Kidney (tissue), 22 donors: ENCODE measurements at places on chromosomes 5 and 9. TPM values are rescaled to one million over a fixed set of nuclear protein-coding genes. Genes with fewer than 3 reads are reported as not detected.

The NMRK1 gene
- polyA plus RNA-seq: 67.8 TPM

The TRIP13 gene
- polyA plus RNA-seq: 0.86 TPM

The PCDHGB5 gene
- polyA plus RNA-seq: 0.82 TPM

The SEMA6A gene
- polyA plus RNA-seq: 4.0 TPM

The QSOX2 gene
- 4.0 TPM for polyA plus RNA-seq

The TXNDC8 gene
- polyA plus RNA-seq: not detected

The ANGPTL2 gene
- polyA plus RNA-seq: 4.3 TPM

The PCDHA10 gene
- 1.7 TPM for polyA plus RNA-seq

The STC2 gene
- polyA plus RNA-seq: 2.1 TPM

DNA sequence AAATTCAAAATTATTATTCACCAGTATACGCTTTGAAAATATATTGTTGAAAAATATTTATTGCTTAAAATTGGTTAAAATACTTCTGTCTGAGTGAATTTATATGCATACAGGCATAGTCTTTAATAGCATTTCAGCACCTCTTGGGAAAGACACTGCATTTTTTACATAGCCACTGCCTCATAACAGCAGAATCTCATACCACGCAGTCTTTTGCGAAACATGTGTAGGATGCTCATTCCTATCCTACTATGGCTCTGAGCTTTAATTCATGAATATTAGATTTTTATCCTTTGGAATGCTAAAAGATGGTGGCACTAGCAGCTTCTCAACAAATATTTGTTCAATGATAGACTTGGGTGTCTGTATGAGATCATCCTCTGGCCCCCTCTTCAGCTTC, 94.0 kb upstream of the SH3GL2 start:
- no peak for DNase-seq

DNA sequence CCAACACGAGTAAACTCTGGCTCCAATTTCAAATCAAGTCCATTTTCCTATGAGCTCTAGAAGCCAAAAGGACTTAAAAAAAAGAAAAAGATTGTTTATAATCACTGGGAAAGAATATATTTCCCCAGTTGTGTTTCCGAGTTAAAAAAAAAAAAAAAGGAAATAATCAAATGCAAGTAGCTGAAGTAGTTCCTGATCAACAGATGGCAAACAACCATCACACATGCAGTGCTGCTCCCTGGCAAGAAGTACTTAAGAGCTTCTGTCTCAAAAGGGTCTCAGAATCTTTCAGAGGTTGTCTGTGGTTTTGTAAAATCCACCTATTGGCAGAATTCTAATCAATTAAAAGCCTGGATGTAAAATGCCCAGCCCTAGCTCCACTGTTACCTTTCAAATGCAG, 387.9 kb downstream of the RAB3C start:
- DNase-seq: no peak

DNA sequence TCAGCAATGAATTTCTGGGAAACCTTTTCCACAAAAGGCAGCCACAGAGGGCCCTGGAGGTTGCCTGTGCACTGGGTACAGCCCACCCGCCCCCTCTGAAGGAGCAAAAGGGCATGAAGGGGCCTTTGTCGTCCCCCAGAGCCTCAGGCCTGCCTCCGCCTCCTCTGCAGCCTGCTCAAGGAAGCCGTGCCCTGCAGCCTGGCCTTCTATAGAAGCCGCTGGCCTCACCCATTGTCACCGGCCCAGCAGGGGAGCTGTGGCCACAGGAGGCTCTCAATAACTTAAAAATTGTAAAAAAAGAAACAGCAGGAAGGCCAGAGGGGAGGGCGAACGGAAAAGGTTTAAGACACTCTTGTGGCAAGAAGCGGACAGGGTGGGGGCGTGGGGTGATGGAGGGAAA, 213.3 kb downstream of the IRX2 start:
- no peak for DNase-seq

DNA sequence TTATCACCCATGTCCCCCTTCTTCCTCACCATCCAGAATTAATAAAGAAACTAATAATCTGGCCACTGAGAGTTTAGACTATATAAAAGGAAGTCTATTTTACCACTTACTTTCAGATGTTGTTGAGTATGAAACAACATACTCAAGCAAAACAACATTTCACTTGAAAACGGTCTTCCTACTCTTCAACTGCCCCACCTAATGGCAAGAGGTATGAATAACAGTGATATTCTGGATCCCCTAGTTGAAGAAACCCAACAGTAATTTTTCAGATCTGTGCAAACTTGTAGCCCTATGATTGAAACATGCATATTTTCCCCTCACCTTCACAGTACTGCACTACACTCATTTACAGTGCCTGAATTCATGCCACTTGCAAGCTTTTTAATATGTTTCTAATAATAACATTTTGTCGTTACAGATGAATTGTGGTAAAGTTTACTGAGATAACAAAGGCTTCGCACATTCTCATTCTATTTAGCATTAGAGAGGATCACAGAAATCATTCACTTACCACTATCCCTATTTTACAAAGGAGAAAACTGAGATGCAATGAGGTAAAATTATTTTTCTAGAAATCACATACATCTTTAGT, 267.9 kb upstream of the PDE4D start:
- DNase-seq: no peak

DNA sequence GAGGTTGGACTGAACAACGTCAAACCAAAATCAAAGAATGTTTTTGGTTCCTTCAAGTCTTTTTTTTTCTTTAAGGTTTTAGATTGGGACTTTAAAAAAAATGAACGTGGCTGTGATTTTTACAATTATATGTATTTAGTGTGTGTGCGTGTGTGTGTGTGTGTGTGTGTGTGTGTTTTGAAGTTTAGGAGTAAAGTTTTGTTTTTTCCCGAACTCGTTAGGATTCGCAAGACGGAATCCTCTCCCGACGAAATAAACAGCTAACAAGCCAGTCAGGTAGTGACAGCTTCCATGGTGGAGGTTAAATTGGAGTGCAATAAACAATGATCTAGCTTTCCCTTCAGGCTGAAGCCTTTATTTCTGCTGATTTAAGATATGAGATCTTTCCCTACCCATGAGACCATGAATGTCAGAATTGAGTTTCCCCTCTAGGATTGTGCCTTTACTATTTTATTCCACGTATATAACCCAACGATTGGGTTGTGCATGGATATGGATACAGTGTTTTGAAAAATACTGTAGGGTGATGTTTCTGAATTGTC, 1.2 kb downstream of the KIAA1958 start:
- DNase-seq: peak; percentile 14

- peak; percentile 92 for DNase-seq
Observed at GRCh38 chr9:100598641-100599145, 20.8 kb downstream of the CAVIN4 start.

DNA sequence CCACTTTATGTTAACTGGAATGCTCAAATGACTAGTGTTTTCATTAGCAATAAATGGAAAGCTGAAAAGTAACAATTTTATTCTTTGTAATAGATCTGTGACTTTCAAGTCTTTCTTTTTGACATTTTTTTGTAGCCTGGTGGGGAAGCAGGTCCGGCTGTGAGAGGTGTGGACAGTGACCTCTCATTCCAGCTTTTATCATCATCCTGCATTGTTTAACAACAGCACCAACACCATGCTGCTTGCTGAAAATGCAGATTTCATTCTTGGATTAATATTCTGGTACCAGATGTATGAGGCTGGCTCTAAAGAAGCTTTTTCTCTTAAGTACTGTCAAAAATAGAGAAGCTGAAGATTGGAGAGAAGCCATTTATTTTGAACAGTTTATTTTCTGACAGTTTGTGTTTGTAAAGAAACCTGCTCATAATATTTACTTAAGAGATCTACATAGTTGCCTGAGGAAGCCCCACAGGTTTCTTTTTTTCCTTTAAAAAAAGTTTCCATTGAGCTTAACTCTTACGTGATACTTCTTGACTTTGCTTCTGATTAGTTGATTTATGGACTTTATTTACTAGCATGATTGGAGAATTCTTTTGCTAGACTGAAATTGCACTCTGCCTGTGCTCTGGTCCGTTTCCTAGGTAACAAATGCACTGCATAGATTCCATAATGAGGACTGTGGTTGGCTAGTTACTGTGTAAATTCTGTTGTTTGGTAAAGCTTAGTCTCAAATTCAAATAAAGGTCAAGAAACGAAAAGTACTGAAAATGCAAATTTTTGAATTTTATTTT, 3.4 kb downstream of the KIAA1958 start:
- no peak for DNase-seq

DNA sequence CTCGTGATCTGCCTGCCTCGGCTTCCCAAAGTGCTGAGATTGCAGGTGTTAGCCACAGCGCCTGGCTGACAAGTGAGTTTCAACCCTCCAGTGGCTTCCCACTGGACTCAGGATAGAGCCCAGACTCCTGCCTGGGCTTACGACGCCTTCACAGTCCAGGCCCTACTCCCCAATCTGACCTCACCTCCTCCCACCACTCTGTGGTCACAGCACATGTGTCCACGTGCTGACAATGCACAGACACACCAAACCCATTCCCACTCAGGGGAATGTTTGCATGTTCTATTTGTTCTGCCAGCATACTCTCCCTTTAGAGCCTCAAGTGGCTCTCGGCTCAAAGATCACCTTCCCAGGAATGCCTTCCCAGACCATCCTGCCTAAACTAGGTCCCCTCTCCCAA, 31.1 kb upstream of the TRIM14 start:
- no peak for DNase-seq

DNA sequence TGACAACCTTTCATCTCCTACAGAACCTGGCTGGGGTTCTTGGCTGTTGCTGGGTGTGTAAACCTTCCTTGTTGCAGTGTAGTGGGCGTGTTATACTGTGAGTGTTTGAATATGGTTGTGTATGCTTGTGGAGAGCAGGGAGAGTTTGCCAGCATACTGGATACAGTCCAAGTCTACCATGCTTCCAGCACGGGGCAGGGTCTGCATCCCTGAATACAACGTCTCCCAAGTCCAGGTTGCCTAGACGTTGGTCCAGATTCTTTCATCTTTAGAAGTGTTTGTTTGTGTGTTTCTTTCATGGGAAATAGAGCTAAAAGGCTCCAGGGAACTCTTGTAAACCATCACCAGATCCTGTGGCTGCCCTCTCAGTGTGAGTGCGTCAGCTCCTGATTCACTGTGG, 46.4 kb downstream of the SYK start:
- DNase-seq: no peak

- no peak for DNase-seq
Observed at GRCh38 chr9:129834489-129835127, 467 bp downstream of the C9orf78 start.

GRCh38 chr9:122816163-122816867, 12.1 kb downstream of the PDCL start:
- no peak for DNase-seq

DNA sequence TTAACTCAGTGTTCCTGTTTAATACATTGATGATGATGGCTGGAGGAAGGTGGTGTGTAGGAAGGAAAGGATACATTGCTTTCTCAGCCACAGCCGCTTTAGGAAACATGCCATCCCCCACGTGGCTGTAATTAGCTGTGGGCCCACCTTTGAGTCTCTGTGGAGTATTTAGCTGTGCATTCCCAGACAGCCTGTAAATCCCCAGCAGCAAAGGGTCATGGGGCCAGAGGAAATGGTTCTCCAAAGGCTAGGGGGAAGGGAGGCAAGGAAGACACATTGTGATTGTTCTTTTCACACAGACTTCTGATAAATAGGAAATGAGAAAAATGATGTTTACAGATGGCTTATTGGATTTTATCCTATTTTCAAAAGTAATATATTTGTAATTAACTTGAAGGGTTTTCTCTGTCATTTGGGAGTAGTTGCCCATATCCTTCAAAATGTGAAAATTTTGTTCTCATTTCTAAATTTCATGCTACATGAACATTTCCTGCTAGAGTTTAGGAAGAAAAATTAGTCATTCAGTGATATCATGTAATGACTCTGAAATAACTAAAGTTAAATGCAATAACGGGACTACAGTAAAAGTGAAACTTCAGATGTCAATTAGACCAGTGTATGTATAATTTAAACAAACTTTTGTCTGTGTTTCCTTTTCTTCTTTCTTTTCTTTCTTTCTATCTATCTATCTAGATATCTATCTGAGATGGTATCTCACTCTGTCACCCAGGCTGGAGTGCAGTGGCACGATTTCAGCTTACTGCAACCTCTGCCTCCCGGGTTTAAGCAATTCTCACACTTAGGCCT, 24.3 kb upstream of the F2R start:
- DNase-seq: no peak

GRCh38 chr5:90381213-90381929, 28.2 kb downstream of the CETN3 start:
- no peak for DNase-seq

DNA sequence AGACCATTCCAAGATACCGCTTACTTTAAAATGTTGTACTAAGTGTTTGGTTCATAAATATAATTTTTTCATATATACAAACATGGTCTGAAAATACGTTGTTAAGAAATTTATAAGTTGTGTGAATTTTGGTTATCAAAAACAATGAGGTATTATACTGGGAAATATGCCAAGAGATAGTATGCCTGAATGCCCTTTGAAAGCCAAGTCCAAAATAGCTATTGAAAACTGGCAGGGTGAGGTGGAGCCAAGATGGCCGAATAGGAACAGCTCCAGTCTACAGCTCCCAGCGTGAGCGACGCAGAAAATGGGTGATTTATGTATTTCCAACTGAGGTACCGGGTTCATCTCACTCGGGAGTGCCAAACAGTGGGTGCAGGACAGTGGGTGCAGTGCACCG, 533.5 kb downstream of the ZNF608 start:
- no peak for DNase-seq

DNA sequence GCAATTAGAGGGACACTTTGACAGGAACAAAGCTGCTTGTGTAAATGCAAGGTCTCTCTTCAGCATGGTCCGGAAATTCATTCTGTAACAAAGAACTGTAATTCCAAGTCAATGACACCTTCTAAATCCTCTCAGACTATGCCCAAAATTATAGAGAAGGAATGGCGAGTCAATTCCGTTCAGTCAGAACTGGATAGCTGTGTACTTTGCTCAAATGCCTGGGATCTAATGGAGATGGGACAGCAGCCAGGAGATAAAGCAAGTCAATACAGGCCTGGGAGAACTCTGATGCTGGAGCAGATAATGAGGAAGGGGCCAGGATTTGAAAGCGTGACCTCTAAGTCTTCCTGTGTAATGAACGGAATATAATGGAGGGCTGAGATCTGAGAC, 96.4 kb upstream of the SPRY4 start:
- no peak for DNase-seq

GRCh38 chr5:32217886-32218396, 43.8 kb upstream of the GOLPH3 start:
- no peak for DNase-seq

DNA sequence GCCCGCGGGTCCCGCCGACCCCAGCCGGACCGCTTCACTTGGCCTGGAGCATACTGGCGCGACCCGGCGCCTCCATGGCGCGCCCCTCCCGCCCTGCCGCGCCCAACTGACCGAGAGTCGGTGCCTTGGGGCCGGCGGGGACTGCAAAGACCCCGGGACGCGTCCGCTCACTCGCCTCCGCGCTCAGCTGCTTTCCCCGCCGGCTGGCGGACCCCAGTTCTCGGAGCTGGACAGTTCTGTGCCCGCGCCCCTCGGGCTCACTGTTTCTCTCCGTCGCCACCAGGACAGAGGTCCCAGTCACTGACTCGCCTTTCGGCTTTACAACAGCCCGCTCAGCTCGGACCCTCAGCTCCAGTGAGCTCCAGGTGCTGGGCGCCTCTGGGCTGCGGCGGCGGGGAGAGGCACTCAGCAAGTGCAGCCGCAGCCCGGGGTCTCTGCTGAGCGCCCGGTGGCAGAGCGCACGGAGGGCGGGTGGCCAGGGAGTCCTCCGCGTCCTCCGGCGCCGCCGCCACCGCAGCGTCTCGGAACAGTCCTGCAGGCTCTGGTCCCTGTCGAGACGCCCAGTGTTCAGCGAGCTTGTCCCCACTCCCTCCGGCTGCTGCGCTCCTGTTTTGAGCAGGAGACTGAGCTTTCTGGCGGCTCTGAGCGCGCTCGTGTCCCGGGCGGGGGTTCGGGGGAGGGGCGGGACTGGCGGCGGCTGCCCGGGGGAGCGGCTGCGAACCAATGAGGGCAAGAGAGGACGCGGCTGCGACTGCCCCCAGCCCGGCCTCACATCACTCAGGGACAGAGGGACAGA, at the start of gene SMIM32:
TSS of gene SMIM32 (minus strand) at position 637 of the 796 bp plus-strand sequence. CDS start 638 bp downstream, outside the sequence.
- peak; percentile 74 for DNase-seq
